Activated CD4-positive, alpha-beta T cell treated with anti-CD3 and anti-CD28 coated beads, Interleukin-2, amount 50 U/mL, for 24 hours (primary cell): ENCODE measurements at places on chromosomes 3 and 15.

DNA sequence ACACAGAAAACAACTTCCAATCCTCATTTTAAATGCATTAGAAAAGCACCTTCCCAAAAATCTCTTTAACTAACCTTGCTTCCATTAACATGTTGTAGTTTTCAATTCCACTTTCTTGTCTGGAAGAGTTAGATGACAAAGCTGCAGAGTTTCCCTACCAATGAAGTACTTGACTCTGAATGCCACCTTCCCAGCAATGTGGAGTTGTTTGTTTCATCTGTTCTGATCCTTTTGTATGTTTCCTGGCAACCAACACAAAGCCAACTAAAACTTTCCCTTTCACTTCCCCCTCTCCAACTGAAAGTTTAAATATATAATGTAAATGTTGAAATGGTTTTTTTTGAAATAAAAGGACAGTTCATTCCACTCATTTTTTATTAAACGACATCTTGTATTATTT is at the start of gene WDR49:
Gene WDR49 (minus strand): TSS at position 183 of the 400 bp plus-strand sequence. CDS start 517 bp downstream, outside the sequence.
- DNase-seq, result no peak

DNA sequence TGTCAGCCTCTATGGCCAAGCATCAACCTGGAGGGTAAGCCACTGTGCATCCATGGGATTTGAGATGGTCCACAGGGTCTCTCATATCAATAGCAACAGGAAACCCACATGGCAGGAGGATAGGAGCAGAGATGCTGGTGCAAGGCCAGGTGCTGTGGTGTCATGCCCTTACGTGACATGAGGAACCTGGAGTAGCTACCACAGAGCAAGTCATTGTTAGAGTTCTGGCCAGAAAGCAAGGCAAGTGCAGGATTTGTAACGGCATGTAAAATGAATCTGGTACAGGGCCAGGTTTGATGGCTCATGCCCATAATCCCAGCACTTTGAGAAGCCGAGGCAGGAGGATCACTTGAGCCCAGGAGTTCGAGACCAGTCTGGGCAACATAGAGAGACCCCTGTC is 14.8 kb upstream of the ZNF774 start:
- no peak for DNase-seq

GRCh38 chr3:37396731-37397130 is 222.3 kb upstream of the LRRFIP2 start:
- no peak for DNase-seq

GRCh38 chr3:22704571-22705354 is 498.4 kb upstream of the UBE2E2 start:
- DNase-seq, result no peak

DNA sequence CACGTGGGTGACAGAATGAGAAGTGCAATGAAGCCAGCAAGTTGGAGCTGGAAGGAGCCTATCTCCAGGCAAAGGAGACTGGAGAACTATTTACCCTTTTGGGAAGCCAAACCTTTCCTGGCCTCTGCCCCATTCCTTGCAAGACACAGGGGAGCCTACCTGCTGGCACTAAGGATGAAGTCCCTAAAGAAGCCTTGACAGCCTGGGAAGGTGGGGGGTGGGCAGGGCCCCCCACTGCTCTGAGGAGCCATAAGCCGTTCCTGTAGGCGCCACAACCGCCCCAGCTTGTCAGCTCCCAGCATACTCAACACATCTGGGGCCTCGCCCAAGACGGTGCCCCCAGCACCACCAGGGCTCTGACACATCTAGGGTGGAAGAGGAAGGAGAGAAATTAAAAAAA is 5.5 kb downstream of the CDAN1 start:
- DNase-seq, result no peak

DNA sequence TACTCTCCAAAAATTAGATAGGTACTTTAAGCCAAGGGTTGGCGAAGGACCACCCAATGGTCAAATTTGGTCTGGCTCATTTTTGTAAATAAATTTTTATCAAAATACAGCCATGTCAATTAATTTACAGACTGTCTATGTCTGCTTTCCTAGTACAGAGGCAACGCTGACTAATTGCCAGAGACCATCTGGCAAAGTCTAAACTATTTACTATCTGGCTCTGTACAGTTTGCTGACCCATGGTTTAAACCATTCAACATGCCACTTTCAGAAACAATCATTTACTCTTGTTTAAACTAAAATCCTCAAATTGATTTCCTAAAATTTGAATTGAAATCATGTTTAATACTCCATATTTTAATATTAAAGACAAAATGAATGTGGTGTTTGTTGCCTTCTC is 25.9 kb downstream of the CBLB start:
- DNase-seq, result no peak

DNA sequence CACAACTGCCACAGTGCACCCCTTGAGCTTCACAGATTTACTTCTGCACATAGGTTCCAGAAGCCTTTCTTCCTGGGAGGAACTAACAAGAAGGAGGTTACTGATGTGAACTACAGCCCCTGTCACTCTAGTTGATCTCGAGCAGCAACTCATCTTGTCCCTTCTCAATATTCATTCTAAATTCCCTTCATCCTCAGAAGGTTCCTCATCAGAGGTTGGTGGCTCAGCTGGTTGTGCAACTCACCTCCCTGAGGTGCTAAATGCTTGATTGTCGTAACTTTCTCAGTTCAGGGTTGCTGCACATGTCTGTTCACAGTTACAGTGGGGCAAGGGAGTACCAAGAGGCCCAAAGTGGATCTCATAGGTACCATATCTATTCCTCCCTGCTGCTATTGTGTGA is 5.7 kb upstream of the A4GNT start:
- no peak for DNase-seq

GRCh38 chr3:123481722-123482457 is 33.0 kb upstream of the ADCY5 start:
- no peak for DNase-seq

DNA sequence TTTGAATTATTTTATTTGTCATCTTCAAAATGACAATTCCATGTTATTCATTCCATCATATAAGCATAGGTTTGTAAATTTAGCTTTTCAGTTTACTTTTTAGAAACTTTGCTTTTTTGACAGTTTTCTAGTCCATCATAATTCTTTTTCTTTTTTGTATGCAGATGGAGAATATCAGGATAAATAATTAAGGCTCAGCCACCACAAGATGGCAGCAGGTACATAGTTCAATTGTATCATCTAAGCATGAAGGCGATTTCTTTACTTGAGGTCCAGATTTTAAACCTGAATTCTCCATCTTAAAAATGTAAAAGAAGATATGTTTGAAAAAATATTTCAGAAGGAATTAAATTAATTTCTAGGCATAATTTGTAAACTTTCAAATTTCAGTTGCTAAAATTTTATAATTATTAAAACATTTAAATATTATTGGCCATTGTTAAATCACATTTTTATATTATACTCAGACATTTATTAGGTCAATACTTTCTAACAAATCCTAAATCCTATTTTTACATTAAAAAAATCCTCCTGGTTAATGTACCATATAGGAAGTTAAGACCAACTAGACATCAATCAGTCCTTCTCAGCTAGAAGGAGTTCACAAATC is 15.1 kb downstream of the PLSCR5 start:
- DNase-seq, result no peak

GRCh38 chr3:193656445-193656844 is 63.4 kb downstream of the OPA1 start:
- DNase-seq, result no peak

- DNase-seq, result no peak
These were observed 463.3 kb downstream of the MAGI1 start for GRCh38 chr3:65575376-65575840.
